IPS-NIHi11 (cell line): ENCODE measurements at places on chromosomes 7 and 10.

GRCh38 chr10:85864173-85864549 lies 502.4 kb downstream of the GRID1 start:
- DNase-seq: no peak

- no peak for DNase-seq
Measured at GRCh38 chr7:86867163-86867762, 192.2 kb downstream of the ELAPOR2 start.

DNA sequence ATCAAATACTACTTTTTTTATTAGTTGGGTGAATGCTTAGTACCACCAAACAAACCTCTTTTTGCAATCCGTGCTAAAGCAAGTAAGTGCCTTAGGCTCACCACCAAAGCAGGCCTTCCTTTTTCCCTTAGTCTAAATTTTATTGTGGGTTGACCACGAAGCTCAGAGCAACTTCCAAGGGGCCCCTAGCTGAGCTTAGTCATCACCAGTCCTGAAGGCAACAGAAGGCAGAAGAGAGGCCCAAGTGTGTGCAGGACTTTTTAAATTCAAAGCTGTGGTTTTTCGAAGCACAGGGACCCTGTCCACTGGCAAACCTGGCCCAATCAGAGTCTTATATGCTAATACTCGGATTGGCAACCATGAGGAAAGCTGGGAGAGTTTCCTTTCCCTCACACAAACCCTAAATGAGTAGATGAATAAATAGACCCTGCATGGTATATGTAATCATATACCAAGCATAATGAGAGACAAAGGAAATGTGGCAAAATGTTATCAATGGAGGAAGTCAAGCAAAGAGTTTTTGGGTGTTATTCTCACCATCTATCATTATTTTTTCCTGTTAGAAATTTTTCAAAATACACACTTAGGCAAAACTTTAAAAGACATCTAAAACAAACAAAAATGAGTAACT lies 453.2 kb upstream of the GALNT17 start:
- DNase-seq: no peak

DNA sequence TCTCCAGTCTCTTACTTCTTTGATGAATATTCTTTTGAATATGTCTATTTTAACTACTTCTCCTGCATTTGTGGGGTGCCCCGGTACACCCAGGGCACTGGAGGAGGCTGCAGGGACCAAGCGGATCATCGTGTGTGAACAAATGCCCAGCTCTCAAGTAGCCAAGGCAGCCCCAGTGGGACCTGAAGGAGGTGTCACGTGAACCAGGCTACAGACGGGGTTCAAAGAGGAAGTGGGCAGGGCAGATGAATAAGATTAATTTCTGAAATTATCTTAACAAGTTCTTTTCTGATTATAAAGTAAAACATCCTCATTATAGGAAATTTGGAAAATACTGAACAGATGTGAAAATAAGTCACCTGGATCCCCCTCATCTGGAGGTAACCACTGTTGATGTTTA lies 78.4 kb upstream of the DUSP5 start:
- DNase-seq: no peak

GRCh38 chr10:8810677-8811076 lies 756.2 kb downstream of the GATA3 start:
- no peak for DNase-seq

- DNase-seq: no peak
Measured at GRCh38 chr10:6052247-6053221, 9.6 kb downstream of the IL2RA start.

DNA sequence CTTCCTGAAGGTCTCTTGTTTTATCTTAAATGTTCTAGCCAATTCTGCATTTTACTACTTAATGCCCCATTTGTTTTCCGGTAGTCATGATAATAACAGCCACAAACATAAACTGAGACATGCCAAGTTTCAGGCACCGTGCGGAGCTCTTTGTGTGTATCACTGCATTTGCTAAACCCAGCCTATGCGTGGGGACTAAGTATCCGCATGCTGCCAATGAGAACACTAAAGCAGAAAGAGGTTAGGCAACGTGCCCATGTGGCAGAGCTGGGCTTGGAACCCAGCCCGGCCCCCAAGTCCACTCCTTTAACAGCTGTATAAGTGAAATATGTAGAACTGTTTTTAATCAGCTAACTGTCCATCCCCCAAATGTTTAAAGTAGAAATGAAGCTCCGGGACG lies 54.1 kb downstream of the SLIT1 start:
- DNase-seq: no peak

DNA sequence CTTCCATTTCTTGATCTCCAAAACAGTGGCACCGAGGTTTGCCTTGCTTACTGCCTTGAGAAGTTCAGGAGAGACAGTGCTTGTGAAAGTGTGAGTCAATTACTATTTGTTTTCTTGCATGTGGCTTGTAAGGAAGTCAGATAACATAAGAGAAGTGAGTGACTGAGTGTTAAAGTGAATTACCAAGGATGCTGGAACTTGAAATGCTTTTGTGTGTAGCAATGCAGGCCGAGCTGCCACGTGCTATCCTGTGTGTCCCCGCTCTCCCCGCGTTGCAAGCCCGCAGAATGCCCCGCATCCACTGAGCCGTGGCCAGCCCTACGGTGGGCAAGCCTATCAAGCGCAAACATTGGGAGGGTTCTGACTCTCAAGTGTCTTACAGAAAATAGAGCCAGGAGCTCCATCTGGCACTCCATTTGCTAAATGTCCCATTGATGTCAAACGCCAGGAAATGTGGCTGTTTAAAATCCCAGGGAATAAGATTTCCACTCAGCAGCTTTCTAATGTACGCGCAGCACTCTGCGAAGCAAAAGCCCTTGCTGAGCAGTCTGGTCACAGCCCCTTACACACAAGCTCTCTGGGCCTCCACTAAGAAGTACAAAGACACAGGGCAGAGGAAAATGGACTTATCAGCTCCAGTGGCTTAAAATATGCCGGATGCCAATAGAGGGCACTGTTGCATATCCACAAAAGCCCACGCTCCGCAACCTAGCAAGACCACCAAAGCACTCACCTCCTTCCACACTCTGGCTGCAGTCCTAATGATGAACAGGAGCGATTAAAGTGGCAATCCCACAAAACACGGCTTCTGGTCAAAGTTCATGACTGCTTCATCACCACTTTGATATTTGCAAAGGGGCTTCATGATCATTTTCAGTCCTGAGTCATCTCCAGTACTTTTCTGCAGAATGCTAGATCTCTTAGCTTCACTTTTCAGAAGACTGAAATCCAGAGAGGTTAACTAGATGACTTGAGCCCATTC lies 158.0 kb upstream of the ITGB1 start:
- peak; percentile 47 for DNase-seq

DNA sequence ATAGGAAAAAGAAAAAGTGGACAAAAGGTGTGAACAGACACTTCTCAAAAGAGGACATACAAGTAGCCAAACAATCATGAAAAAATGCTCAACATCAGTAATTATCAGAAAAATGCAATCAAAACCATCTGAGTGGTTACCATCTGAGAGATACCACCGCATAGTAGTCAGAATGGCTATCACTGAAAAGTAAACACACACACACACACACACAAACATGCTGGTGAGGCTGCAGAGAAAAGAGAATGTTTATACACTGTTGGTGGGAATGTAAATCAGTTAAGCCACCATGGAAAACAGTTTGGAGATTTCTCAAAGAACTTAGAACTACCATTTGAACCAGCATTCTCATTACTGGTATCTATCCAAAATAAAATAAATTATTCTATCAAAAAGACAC lies 145.7 kb downstream of the CYP26A1 start:
- no peak for DNase-seq

DNA sequence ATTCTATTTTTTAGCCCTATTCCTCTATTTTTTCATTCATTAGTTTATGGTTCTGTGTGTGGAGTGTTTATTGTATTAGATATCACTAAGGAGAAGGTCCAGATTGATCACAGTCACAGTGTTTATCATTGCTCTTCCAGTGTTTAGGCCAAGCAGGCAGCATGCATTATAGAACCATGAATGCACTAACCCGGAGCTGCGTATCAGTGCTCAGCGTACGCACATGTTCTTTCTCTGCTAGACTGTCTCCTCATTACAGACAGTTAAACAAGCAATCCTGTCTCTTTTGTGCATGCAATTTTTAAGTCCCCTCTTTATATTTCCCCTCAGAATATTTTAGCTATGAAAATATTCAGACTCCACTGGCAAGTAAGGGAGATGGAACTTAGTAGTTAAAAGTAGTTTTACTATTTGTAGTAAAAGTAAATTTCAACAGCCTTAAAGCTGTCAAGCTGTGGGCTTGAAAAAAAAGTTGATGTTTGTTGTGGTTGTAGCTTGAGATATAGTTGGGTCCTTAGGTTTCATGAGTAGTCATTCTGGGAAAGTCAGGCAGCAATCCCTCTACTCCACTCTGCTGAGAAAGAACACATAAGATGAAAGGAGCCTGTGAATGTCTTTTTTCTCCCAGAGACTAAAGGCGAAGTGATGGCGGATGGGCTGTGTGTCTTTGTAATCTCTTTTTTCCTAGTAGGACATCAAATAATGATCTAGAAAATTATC lies 260.4 kb downstream of the CDK14 start:
- no peak for DNase-seq

DNA sequence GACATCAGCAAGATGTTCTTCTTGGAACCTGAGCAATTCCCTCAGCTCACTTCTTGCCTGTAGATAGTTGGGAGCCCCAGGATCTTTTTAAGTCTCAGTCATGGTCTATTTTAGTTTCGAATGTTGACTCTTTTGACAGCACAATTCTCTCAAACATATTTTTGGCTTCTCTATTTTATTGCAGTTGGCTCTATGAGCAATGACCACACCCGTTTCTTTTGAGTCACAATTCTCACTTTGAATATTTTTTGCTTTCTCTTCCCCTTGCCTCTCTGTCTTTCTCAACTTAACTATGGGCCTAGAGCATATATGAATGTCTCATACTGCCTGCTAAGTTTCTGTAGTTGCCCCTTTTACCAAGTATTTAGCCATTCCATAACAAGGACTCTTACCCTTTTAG lies 222.8 kb downstream of the PTN start:
- DNase-seq: no peak

DNA sequence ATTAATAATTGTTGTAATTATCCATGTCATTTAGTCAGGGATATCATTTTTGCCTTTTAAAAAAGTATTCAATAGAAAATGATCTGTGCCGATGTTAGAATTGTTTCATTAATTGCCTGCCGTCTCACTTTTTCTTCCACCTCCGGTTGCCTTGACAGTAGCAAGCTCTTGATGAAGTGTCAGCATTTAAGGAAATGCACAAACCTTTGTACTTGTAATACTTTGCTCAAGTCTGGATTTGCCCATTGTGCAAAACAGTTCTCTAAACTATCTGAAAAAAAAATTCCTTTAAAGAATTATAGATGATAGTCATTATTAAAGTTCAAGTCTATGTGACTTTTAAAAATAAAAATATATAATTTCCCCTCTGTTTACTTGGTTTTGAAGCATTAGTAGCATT lies 619.7 kb downstream of the GATA3 start:
- no peak for DNase-seq

DNA sequence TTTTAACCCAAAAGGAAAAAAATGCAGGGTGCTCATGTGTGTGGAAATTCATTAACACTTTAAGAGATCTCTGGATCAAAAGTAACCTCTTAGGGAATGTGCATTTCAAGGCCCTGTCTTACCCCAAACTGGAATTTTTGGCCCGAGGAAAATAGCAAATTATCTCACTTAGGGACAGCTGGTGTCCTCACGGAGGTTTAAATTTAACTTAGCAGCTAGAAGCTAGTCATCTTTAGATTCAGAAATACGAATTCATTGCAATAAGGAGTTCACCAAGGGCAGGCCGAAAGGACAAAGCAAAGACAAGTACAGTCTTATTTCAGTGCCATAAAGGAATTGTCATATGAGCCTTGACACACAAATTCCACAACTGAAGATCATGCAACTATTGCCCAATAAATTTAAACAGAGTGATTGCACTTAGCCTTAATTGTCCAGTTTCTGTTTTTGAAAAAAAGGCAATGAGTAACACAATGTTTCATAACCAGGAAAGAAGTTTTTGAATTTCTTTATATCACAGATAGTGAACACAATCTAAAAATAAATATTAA lies 22.4 kb upstream of the SEMA3C start:
- DNase-seq: no peak

DNA sequence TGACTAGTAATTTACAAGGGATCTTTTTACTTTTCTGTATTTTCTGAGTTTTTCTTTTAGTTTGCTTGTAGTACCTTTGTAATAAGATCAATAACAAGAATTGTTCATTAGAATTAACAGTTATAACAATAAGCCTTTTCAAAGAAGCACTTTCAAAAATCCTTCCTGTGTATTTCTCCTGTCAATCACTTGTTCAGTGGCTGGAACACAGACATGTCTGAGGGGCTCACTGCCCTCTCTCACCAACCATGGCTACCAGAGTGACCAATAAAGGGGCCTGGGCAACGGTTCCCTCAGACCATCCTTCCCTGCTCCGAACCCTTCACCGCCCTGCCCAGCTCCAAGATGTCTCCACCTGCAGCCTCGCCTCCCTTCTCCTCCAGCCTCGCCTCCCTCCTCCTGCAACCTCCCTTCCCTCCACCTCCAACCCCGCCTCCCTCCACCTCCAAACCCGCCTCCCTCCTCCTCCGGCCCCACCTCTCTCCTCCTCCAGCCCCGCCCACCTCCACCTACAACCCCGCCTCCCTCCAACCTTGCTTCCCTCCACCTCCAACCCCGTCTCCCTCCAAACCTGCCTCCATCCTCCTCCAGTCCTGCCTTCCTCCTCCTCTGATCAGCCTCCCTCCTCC lies 353.4 kb downstream of the TNS3 start:
- DNase-seq: peak; percentile 80

DNA sequence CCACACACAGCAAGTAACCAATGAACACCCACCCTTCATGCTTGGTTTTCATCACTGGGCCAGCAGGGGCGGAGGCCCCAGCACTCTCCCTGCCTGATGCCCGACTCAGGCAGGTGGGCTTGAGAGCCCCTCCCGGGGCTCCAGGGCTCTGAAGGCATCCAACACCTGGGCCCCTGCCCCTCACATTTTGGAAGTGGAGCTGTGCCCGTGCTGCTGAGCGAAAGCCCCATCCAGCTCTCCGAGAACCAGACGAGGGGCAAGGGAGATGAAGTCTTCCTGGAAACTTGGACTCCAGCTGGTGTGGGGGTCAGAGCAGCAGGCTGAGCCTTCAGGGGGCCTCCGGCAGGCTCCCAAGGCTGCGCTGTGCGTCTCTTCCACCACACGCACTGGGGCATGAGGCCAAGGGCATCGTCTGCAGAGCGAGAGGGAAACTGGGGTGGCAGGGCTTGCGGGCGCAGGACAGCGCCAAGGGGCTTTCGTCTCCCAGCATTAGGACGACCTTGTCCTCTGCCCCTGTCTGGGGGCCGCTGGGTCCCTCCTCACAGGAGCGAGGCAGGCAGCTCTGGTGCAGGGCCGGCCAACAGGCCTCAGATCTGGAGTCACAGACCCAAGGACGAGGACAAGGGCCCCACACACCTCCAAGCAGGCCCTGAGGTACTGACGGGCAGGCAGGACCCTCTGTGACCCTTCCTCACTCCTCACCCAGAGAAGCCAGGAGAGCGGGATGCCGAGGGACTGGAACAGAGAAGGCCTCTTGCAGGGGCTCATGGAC lies 108.3 kb upstream of the FAM20C start:
- no peak for DNase-seq

DNA sequence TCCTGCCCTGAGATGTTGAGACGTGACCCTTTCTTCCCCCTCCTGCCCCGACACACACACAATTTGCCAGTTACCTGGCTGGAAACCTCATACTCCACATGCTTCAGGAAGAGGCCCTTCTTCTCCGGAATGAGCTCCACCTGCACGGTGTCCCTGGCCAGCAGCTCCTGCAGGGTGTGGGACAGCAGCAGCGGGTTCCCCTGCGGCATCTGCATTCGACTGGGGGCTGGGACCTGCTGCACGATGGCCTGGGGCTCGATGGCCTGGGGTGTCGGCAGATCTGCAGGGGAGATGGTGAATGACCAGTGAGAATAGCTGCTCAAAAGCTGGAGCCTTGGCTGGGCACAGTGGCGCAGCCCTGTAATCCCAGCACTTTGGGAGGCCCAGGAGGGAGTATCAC lies 36.0 kb downstream of the NUDT1 start:
- DNase-seq: peak; percentile 5
